ENCODE measurements at places on chromosomes 4 and X.

DNA sequence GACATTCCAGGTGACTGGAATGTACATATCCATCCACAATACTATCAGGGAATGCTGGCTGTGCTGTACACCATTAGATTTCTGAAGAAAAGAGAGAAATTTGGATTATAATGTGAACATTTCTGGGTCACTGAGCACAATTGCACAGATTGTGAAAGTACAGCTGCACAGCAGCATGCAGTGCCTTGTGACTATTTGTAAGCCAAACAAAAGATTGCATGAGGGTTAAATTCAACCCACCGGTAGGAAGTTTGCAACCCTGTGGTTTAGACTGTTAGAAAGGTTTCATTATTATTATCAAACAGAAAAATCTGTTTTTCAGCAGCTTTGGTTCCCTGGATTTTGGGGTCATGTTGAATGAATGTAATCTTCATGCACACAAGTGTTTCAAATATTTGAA is 24.5 kb downstream of the DDIT4L start:
- no peak for DNase-seq

DNA sequence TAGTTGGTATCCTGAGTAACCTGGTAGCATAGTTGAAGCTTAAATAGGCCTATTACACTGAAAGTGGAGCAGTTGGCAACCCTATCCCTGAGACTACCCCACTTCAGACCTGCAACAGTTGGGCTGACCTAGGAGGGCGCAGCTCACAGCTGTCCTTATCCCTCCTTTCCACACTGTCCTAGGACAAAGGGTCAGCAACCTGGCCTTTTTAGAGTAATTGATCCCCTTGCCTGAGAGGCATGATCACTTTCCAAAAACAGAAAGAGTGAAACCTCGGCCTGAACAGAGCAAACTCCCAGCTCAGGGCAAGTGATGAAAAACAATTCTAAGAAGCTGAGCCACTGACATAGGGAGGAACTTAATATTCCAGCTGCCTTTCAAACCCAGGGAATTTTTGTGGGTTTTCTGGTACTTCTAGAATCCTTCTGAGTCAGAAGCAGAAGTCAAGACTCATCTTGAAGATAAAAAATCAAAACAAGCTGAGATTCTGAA is 94.9 kb upstream of the MYOZ2 start:
- DNase-seq: no peak

DNA sequence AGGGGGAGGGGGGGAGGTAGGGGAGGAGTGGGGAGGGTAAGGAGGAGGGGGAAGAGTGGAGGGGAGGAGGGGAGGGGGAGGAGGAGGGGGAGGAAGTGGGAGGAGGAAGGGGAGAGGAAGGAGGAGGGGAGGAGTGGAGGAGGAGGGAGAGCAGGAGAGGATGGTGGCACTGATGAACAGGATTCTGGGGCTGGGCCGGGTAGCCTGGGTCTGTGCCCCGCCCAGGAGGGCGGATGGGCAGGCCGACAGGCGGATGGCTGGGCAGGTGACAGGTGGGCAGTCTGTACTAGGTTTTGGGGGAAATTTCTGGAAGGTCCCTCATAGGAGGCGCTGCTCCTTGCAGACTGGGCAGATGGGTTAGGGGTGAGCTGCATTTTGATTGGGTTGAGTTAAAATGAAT is 66.0 kb upstream of the ADRA2C start:
- no peak for DNase-seq

GRCh38 chrX:155534800-155535199 is 76.4 kb upstream of the F8A3 start:
- no peak for DNase-seq

GRCh38 chr4:146900295-146900694 is 45.4 kb downstream of the TTC29 start:
- DNase-seq: no peak

- no peak for DNase-seq
Observed at GRCh38 chr4:136812100-136812880, 720.0 kb downstream of the PCDH18 start.

- DNase-seq: no peak
Observed at GRCh38 chr4:10009861-10010500, 11.3 kb downstream of the SLC2A9 start.

DNA sequence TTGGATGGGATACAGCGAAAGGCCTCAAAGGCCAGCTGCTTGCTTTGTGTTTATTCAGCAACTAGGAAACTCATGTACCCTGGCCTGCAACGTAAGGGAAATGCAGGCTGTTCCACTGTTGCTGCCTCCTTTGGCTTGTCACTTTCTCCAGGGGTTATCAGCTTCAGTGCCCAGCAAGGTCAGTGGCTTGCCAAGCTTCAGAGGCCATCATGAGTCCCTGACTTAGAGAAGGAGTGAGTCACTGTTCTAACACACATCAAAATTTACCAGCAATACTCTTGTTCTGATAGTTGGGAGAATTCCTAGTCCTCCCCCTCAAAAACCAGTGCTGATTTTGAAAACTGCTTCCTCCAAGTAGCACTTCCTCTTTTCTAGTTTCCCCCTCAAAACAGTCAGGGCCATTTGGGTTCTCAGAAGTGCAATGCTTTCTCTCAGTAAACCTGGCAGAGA is 250.8 kb downstream of the ARHGAP24 start:
- DNase-seq: peak; percentile 59

DNA sequence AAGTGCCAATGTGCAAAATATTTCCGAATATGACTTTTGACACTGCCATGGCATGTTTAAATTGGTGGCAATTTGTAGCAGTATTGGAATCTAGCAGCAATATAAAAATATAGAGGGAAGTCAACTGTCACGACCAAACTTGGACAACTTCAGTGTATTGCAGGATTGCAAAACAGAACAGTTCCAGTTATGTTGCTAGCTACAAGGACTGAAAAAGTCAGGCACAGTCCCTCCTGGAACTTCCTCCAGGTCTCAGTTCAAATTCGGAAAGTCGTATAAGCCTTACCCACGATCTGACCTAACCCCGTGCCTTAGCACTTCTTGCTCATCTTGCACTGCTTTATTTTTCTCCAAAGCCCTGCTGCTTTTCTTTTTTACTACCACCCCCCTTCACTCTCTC is 390.0 kb upstream of the GALNT7 start:
- DNase-seq: no peak

DNA sequence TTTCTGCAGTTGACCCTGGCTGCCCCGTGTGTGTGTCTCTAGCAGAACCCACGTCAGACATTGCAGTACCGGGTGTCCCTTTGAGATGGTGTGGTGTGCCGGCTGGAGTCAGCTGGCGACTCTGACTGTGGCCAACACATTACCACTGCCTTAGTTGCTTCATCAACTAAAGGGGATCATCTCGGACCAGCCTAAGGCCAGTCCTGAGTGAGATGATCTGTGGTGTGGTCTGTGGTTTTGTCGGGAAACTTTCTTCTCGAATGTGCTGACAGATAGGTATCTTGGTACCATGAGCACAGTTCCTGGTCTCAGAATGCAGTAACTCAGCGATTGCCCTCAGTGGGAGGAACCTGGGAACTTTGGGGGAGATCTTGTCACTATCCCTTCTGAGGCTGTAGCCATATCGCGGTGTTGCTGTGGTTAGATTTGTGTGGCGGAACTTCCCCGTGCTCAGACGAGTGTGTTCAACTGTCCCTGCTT is 15.8 kb downstream of the TBC1D14 start:
- DNase-seq: peak; percentile 31

- DNase-seq: no peak
Observed at GRCh38 chr4:133581996-133582619, 433.0 kb downstream of the PCDH10 start.

- DNase-seq: no peak
Observed at GRCh38 chr4:65392488-65392887, 277.8 kb downstream of the EPHA5 start.

- DNase-seq: no peak
Observed at GRCh38 chr4:148021686-148022085, 289.8 kb downstream of the ARHGAP10 start.

GRCh38 chrX:48616576-48616975 is 19.3 kb downstream of the WDR13 start:
- no peak for DNase-seq

- DNase-seq: no peak
Observed at GRCh38 chr4:135372131-135372530, 1170.5 kb upstream of the PABPC4L start.

- DNase-seq: no peak
Observed at GRCh38 chrX:13023567-13023966, 20.9 kb downstream of the FAM9C start.

- no peak for DNase-seq
Observed at GRCh38 chr4:95224402-95224801, 324.4 kb downstream of the UNC5C start.

All from GDM1 (cell line).